Activated CD4-positive, alpha-beta memory T cell treated with anti-CD3 and anti-CD28 coated beads, Interleukin-2, amount 10 ng/mL, durations not matched to agents 7 days and 5 days (primary cell): ENCODE measurements at places on chromosomes 1 and 21. TPM values are rescaled to one million over a fixed set of nuclear protein-coding genes. Genes with fewer than 3 reads are reported as not detected.

DNA sequence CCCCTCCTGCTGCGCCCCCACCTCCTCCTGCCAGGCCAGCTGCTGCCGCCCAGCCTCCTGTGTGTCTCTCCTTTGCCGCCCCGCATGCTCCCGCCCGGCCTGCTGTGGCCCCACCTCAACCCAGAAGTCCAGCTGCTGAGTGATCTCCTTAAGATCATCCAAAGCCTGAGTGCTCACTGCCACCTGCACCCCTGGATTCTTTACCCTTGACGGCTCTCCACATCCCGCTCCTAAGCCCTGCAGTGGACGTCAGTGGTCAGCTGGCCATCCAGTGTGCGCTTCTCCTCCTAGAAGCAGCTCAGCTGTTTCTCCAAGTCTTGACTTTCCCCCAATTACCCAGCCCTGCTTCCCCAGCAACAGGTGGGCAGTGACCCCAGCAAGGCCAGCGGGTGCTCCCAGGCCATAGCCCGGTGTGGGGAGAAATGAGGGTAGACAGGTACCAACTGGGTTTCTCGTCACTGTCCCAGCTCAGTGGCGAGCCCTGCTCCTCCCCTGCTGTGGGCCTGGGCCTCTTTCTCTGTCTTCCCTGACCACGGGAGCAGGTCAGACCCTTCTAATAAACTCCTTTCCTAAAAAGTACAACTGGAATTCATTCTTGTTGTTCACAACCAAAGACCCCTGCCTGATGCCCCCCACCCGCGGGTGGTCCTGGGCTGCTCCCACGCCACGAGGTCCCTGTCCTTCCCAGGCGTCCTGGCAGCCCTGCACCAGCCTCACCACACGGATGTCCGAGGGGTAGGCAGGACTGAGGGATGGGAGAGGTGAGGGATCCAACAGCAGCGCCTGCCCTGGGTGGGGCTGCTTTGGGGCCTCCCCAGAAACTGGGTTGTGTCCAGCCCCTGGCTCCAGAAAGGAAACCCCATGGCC is 1.4 kb downstream of the KRTAP10-7 start:
- H3K4me3 ChIP-seq = no peak overlapping the region
- H3K27me3 ChIP-seq = peaks cover 31% of the 10 kb centered on the region

- H3K27ac ChIP-seq = no peak overlapping the region
- H3K27me3 ChIP-seq = no peaks in the 10 kb centered on the region
These were observed 337.5 kb upstream of the USP24 start for GRCh38 chr1:55552636-55553035.

Gene CSMD2
- not detected for total RNA-seq

Gene RGSL1
- not detected for total RNA-seq
